ENCODE measurements at places on chromosomes 5 and 9.

DNA sequence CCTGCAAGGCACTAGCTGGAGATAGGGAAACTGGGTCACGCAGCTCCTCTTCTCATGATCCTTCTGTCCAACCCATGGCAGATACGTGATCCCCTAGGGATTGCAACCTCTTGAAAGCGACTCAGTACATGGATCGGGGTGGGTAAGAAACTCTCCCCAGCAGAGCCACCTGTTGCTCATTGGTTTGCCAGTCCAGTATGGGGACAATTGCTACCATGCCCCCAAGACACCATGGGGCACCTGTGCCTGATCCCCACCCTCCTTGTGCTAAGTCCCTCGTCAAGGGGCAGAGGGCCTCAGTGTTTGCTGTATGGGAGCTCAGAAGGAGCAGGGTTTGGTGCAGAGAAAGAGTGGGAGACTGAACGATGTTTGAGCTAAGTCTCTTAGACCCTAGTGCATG, 500.9 kb downstream of the ENC1 start:
- no peak for DNase-seq

DNA sequence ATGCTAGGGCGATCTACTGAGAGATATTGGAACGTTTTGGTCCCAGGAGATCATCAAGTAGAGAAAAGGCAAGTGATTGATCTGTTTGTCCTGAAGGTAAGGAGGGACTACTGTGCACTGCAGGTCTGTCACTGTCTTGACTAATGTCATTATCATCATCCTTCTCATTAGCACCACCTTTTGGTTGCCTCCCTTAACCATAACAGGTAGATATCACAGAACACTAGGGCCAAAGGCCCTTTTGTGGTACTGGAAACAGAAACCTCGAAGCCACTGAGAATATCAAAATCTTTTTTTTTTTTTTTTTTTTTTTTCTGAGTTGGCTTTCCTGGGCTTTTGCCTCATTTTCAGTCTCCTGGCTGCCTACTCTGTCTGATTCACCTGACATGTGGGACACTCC, 134.0 kb downstream of the KCTD16 start:
- no peak for DNase-seq

DNA sequence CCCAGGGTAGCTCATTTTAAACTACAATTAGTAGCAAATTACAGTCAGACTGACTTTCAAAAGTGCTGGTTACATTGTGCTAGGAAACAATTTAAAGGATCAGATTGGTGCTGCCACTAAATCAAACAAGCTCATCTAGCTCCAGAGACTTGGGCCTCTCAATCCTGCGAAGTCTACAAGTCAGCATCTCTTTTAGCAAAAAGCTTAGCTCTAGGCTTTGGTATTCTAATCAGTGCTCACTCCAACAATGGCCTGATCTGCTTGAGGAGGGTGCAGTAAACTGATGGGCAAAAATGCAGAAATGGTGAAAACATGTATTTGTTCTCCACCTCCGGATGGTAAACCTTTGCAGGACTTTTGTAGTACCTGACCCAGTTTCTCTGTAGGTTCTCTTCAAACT, 47.0 kb upstream of the SEMA6A start:
- DNase-seq = no peak

GRCh38 chr9:32326146-32326545, 58.3 kb upstream of the ACO1 start:
- no peak for DNase-seq
